ENCODE measurements at places on chromosomes 2 and 18.

DNA sequence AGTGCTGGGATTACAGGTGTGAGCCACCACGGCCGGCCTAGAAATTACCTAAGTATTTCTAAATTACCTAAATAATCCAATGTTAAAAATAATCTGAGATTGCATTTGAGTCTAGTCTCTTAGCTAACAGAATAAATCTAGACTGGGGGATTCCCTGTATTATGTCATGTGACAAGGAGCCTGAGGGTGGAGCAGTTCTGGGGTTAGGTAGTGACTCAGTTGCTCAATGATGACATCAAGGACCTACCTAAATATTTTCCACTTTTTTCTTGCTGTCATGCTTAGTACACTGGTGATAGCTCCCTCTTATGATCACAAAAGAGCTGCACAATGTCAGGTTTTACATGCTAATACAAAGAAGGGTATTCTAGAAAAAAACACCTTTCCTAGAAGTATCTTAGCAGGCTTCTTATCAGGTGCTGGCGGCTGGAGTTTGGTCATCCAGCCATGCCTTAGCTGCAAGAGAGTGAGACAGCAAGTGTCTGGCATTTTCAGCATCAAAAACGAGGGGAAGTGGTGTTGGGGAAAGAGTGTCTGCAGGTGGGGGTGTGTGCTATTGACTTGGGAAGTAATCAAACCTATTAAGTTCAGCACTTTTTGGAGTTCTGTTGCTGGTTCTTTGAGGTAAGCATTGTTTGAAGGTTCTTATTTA is 17.5 kb upstream of the CEP192 start:
- DNase-seq, result no peak

GRCh38 chr2:170950221-170950761 is 21.2 kb downstream of the GORASP2 start:
- no peak for DNase-seq

DNA sequence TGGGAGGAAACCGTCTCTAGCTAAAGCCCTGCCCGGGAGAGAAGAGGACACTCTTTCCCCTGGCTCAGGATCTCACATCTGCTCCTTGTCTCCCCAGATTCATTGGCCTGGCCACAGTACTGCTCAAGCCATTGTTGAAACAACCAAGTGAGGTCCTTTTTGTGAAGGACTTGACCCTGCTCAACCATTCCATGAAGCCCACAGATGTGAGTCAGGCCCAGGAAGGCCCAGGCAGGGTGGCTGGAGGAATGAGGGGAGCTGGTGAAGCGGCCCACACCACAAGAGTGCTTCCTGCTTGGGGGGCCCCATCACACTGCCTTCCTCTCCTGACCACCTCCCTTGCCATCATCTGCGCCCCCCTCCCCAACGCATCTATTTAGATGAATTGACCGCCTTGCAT is 5.1 kb downstream of the FER1L5 start:
- no peak for DNase-seq

GRCh38 chr2:219769090-219769910 is 141.9 kb downstream of the SLC4A3 start:
- no peak for DNase-seq

DNA sequence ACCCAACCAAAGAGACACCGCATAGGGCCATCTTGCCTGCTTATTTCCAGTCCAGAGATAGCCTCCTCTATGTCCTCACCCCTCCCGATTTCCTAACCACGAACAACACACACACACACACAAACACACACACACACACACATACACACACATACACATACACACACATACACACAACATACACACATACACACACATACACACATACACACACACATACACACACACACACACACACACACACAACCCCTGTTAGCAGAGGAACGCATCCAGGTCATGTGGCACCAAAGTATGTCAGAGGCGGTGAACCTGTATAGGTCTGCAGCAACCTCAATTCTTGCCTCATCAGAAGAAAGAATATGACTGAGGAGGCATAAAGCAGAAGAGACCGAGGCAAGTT is 18.5 kb upstream of the DNER start:
- DNase-seq, result no peak

GRCh38 chr2:147464737-147465357 is 380.0 kb upstream of the ACVR2A start:
- no peak for DNase-seq

GRCh38 chr18:10064267-10064666 is 150.5 kb downstream of the VAPA start:
- no peak for DNase-seq

- no peak for DNase-seq
Measured at GRCh38 chr2:23219666-23220065, 165.3 kb upstream of the KLHL29 start.

GRCh38 chr2:29425866-29426265 is 310.7 kb downstream of the CLIP4 start:
- DNase-seq, result no peak

GRCh38 chr18:70848329-70848728 is 559.5 kb downstream of the SOCS6 start:
- no peak for DNase-seq

DNA sequence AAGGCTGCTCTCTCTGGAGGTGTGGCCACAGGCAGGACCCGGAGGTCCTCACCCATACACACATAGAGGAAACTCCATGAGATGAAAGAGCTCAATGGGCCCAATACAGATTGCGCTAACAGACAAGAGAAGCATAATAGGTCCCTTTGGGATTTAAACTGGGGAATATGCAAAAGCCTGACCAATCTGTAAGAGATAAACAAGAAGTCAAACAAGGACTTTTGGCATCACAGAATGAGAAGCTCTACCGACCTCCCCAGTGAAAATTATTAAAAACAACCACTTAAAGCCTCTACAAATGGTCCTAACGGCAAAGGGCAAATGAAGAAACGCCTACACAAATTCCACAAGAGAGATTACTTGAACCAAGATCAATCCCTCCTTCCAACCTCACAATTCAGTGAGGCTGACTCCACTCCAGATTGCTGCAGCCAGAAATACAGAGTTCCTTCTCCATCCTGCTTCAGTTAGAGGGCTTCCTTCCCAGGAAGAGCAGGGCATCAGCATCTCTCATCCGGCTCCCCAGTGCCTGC is 10.8 kb downstream of the IWS1 start:
- no peak for DNase-seq

DNA sequence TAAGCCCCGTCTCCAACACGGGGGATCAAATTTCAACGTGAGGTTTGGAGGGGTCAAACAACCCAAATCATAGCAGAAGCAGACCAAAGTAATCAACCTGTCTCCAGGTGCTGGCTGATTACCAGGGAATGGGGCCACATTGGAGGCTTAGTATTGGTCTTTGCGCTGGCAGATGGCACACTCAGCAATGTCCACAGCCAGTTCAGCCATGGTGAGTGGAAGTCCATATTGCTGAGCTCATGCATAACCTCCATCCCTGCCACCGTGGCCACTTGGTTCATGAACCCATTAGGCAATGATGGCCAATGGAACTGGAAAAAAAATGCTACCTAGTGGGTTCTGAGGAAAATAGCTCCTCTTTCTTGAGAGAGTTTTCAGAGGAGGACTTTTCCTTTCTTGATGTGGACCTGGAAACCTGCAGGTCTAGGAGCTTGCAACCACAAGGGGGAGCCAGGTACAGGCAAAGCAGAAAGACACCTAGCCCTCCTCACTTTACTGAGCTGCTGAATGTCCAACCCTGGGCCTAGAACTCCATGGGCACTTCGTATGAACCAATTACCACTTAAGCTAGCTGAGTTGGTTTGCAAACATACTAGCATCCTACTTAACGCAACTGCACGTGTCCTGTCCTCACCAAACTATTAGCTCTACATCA is 128.0 kb upstream of the GYPC start:
- no peak for DNase-seq

GRCh38 chr2:160442603-160443002 is 51.0 kb downstream of the RBMS1 start:
- no peak for DNase-seq

DNA sequence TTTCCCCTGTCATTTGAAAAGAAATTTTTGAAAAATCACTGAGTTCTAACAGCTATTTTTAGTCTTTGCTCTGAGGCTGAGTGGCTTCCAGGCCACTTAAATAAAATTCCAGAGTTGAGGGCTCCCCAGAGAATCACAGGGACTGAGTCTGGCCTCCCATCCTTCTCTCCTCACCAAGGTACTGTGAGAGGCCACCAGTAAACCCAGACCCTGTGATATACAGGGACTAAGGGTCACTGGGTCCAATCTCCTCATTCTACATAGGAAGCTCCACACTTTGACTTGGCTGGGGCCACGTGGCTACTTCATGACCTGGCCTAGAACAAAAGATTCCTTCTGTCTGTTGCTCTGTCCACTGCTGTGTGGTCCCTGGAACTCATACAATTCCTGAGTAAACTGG is 123.2 kb upstream of the CDCA7 start:
- DNase-seq, result no peak

GRCh38 chr2:67802291-67802690 is 260.5 kb downstream of the C1D start:
- no peak for DNase-seq

DNA sequence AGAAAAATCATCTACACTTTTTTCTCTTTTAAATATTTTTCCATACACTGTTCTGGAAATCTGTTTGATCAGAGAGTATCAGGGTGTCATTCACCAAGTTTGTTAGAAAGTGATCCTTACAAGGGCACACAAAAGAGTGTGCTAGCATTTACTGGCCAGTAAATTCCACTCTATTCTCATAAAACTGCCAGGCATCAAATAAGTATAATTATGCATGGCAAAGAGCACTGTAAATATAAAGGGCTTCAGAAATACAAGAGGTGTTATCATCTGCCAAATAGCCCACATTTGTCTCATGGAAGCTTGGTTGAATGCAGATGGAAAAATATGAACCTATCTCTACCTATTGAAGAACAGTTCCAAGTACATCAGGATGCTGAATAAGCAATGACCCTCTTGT is 847.3 kb upstream of the ACVR2A start:
- no peak for DNase-seq

DNA sequence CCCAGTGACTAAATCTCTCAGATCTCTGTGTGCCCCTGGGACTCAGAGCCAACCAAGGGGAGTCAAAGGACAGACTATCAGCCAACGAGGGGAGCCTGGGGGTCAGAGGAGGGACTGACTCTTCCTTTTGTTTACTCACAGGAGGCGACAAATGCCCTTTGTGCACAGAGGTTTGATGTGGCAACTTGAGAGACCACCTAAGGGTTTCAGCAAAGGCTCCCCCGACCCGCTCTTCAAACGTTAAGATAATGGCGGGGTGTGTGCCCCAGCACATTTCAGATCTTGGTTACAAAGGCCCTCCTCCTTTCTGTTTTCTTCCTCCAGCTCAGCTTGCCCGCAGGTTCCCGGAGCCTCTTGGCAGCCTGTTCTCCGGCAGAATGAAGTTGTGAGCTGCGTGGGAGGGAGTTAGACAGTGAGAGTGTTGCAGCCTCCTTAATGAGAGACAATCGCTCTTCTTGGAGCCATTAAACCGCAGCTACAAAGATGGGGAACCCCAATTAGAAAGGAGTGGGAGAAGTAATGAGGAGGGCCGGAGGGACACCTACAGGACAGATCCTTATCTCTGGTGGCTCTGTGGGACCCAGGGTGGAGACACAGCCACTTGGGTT is 76.2 kb downstream of the KIAA2012 start:
- DNase-seq, result no peak

- no peak for DNase-seq
Measured at GRCh38 chr2:8514796-8515758, 166.8 kb upstream of the ID2 start.

GRCh38 chr2:187313831-187314230 is 134.2 kb downstream of the CALCRL start:
- DNase-seq, result no peak

DNA sequence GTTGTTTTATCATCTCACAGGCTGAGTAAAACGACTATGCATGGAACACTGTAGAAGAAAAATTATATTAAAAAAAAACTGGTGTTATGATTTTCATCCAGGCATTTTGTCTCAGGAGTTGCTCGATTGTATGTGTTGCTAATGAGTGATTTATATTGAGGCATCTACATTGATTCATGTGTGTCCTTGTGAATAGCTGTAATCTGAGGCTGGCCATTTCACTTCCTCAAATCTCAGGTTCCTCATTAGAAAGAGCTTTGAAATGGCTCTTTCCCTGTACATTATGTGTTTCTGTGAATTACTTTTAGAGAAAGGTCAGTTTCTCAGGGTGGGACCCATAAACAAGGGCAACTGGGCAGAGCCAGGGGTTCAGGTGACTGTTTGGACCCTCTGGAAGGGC is 2.3 kb downstream of the IL18R1 start:
- no peak for DNase-seq

GRCh38 chr2:41779888-41780287 is 267.9 kb upstream of the PKDCC start:
- DNase-seq, result no peak

- DNase-seq, result no peak
Measured at GRCh38 chr18:49819823-49820671, 6.7 kb upstream of the ACAA2 start.

DNA sequence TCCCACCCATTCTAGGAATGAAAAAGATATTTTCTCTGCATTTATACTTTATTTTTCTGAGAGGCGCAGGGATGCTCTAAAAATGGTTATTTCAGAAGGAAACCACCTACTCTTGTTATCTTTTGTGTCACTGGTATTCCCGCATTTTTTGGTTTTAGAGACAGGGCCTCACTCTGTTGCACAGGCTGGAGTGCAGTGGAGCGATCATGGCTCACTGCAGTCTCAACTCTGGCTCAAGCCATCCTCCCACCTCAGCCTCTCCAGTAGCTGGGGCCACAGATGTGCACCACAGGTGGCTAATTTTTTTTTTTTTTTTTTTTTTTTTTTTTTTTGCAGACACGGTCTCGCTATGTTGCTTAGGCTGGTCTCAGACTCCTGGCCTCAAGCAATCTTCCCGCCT is 135.9 kb downstream of the NCK2 start:
- DNase-seq, result no peak

GRCh38 chr2:157404363-157404762 is 39.5 kb downstream of the CYTIP start:
- no peak for DNase-seq

DNA sequence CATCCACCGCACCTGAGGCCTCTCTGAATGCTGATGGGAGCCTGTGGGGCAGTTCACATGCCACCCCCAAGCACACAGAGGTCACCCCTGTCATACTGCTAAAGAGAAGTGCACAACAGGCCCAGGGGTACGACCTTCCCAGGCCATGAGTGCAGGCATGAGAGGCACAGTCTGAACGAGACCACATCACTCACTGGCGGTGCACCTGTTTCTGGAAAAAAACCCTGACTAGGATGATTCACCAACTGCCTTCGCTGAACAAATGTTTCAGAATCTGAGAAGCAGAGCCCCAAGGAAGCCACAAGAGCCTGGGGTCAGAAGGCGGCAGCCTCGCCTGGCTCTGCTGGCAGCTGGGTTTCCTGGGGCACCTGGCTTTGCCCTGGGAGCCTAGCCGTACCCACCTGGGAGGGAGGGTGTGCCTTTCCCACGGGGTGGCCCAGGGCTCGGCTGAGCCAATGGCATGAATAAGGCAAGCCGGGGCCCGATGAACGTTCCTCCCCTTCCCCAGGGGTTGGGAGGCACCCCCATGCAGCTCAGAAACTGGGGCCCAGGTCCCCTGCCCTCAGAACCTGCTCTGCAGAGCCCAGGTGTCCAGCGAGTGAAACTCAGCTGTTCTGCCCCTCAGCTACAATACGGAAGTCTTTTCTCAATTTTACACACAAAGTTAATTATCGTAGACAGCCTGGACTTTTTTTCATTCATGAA is 73.8 kb downstream of the HDAC4 start:
- DNase-seq, result no peak
